Stimulated activated CD4-positive, alpha-beta T cell treated with anti-CD3 and anti-CD28 coated beads, Interleukin-2, amount 100 ng/mL, for 24 hours (primary cell): ENCODE measurements at places on chromosomes 3 and 15.

DNA sequence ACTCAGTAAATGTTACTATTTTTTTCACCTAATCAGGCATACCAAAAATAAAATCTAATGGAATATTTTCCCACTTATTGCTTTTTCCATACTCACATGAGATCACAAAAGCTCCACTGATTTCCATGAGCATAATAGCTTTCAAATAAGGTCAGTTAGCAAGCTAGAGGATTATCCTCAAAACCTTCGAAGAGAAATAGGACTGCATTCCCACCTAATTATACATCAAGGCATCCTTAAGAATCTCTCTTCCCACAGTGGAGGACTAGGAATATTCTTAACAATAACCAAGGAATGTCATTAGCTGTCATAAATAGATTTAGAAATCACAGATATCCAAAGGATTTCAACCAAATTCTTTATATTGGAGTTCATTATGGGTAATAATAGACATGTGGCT lies 127.9 kb upstream of the STT3B start:
- DNase-seq: no peak

- DNase-seq: no peak
Observed at GRCh38 chr3:168738527-168739325, 643.0 kb upstream of the GOLIM4 start.

GRCh38 chr3:151330899-151331298 lies 1.6 kb upstream of the P2RY13 start:
- no peak for DNase-seq

- no peak for DNase-seq
Observed at GRCh38 chr3:112381673-112382542, 49.0 kb downstream of the CD200 start.

- DNase-seq: no peak
Observed at GRCh38 chr3:112377568-112378071, 44.7 kb downstream of the CD200 start.

DNA sequence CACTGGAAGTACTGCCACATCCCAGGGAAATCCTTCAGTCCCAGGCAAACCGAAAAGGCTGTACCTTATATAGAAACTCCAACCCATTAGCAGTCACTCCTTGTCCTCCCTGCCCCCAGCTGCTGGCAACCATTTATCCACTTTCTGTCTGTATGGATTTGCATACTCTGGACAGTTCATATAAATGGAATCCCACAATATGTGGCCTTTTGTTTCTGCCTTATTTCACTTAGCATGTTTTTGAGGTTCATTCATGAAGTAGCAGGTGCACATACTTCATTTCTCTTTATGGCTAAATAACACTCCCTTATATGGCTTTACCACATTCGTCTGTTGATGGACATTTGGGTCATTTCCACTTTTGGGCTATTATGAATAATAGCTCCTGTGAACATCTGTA lies 51.6 kb upstream of the CMTM8 start:
- DNase-seq: no peak
